AG04450 (cell line): ENCODE measurements at places on chromosomes 7 and 10.

DNA sequence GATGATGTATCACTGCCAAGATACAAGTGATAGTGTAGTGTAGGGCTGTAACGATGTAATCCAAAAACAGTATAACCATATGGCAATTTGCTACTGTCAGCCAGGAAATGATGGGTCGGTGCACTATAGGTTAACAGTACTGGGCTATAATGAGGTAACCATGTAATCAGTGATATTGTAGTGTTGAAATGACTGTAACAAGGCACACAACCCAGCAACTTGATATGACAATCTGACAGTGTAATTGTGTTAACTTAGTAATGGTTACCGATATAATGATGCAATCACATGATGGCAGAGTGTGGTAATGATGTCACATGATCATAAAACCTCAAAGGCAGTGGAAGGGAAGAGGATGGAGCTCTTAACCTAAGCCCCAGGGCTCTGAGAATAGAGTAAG, 73.8 kb upstream of the SLF2 start:
- DNase-seq = no peak

GRCh38 chr7:8014399-8014798, 45.8 kb downstream of the GLCCI1 start:
- no peak for DNase-seq

DNA sequence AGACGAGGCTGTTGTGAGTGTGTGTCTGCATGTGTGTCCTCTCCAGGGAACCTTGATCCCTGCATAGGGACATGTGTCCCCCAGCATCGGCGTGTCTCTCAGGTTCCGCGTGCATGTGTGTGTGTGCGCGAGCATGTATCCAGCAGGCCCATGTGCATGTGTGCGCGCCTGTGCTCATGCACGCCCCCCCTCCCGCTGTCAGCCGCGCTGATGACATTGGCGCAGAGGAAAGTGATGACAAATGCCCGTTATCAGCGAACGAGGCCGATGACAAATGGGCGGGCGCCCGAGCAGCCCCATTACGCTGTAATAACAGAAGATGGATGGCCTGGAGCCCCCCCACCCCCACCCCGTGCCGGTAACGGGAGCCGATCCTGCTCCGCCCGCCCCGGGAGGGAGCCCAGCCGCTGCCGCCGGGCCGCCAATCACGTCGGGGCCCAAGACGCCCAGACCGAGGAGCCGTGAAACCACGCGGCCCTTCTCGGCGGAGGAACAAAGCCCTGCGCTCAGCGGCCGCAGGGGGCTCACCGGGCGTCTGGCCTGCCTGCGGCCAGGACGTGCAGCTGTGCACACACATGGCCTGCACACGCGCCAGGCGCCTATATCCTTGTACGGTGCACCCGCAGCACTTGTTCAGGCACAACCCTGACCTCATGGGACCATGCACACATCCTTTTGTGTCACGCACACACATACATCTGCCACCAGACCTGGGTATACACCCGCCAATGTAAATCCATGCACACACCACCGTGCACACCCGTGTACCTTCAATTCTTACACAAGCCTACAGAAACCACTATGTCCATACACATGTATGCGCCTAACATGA, 21.5 kb downstream of the POLL start:
- no peak for DNase-seq

DNA sequence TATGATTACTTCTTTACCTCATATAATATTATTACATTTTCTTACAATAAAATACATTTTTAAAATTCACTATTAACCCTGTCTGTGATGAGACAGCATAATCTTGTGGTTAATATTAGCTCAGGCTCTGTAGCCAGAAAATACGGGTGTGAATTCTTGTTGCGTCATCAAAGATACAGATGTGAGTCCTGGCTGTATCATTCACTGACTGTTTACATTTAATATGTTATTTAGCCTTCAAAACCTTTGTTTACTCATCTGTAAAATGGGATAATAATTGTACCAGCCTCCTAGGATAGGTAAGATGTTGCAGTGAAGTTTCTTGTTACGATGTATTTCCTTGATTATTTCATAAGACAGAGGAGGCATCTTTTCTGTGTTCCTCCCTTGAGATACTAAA, 184.7 kb upstream of the PRPS1L1 start:
- DNase-seq = no peak

DNA sequence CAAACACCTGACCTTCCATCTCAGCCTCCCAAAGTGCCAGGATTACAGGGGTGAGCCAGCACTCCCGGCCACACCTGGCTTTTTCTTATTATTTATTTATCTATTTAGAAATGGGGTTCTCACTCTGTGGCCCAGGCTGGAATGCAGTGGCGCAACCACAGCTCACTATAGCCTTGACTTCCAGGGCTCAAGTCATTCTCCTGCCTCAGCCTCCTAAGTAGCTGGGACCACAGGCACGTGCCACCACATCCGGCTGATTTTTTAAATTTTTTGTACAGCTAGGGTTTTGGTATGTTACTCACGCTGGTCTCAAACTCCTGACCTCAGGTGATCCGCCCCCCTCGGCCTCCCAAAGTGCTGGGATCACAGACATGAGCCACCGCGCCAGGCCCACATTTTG, 56.9 kb upstream of the MYL10 start:
- no peak for DNase-seq

- no peak for DNase-seq
Observed at GRCh38 chr10:99521765-99522469, 10.8 kb upstream of the NKX2-3 start.

GRCh38 chr7:4835398-4836205, 26.2 kb downstream of the PAPOLB start:
- DNase-seq = no peak

DNA sequence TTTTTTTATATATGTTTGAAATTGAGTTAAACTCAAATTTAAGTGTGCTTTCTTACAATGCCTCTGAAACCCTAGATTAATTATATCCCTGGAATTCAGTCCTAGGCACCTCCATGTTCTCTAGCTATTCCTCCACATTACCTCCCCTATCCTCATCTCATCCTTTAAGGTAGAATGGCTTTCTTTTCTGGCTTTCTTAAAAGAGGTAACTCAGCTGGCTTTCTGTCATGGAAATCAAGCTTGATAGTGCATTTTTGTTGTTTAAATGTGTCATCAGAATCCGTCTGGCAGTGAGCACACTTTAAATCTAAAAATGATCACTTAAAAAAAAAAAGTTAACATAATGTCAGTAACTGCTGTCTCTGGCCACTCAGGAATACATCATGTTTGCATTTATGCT, 42.2 kb downstream of the AHR start:
- no peak for DNase-seq

DNA sequence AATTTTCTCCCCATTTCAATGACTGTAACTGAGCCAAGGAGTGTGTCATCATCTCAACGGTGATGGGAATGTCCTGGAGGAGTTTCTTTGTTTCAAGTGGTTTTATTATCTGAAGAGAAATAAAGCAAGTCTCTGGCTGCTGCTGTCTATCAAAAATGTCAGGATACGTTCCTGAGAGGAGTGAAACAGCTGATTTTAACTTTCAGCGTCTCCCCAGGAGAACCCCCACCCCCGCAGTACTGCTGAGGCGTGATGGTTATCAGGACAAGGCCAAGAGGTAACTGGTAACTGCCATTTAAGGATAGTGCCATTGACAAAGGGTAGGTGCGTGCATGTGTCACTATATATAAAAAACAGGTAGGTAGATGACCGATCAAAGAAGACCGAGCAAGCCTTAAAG, 70.3 kb upstream of the LRGUK start:
- no peak for DNase-seq

DNA sequence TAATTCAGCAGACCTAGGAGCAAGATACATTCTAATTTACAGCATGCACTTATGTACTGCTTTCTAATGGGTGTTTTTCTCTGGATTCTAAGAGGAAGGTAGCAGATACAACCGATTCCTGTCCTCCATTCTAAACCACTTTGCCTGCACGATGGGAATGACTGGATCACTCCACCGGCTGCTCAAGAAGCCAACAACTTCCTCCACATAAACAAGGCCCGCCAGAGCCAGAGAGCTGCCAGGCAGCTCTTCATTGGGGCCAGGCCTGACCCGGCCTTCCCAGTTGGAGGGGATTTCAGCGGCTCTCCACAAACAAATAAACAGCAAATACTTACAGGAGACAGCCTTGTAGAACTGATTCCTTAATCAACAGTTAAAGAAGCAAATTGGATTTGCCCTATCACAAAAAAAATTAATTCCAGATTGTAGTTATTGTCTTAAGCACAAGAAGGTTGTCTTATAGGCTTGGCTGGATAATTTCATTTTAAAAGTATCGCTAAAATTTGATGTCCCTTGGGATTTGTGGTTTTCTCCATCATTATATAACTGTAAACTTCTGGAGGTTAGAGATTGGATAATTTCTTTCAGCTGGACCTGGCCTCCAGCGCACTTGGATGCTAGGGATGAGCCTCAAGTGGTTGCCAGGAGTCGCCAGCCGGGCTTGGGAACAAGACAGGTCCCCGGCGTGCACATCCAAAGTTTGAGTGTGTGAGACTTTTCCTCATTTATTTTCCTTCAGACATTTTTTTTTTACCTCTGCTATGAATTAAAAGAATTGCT, 20.9 kb downstream of the EBF3 start:
- no peak for DNase-seq

- DNase-seq = no peak
Observed at GRCh38 chr10:74032900-74033655, 35.2 kb downstream of the VCL start.

GRCh38 chr7:44272981-44273380, 52.4 kb downstream of the CAMK2B start:
- no peak for DNase-seq

DNA sequence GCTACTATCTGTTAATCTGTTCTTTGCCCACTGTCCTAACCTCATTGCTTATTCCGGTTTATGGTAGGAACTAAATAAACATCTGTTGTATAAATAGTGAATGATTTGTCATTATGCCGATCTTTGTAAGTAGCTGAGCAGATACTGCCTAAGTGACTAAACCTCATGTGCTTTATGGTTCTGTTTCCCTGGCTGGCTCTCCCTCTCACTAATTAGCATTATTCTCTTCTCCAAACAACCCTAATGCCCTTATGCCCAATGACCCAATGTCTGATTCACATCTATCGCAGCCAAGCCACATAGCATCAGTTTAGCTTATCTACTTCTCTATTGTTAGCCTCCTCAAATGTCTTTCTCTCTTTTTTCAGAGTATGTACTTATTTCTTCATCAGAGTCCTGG, 462.3 kb upstream of the POT1 start:
- DNase-seq = no peak

DNA sequence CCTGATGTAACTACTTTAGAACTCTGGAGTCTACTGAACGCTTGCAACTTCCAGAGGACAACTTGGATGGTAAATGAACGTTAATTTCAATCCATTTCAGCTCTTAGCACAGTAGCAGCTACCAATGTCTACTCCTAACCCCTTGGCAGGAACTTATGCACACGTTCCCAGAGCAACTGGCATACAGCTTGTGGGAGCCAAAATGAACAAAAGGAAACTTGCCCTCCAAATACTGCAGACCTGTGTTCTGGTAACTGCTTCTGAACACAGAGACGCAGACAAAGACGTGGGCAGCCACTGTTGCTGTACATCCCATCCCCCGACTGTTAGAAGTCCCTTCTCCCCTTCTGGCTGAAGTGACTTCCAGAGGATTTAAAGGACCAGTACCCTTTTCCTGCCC, 61.3 kb downstream of the XPNPEP1 start:
- DNase-seq = no peak

DNA sequence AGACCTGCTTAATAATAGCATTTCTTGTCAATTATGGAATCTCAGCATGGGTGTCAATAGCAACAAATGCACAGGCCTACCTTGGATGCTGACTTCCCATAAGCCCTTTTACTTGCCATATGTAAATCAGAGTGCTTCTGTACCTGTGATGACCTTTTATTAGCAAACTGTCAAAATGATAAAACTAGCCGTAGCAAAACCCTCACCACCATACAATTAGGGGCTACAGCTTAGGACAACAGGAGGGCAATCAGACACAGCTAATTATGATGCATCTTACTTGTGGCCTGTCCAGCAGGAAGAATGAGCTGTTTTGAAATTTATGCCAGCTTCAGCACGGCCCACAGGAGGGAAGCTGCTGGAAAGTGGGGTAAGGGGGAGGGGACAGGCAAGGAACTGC, 201.6 kb downstream of the TAX1BP1 start:
- no peak for DNase-seq

DNA sequence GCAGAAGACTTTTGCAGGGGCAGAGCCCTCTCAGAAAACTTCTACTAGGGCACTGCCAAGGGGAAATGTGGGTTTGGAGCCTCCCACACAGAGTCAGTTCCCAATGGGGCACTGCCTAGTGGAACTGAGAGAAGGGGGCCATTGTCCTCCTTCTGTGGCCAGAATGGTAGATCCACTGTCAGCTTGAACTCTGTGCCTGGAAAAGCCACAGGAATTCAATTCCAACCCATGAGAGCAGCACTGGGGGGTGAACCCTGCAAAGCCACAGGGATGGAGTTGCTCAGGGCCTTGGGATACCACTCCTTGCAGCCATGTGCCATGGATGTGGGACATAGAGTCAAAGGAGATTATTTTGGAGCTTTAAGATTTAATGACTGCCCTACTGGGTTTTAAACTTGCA, 262.2 kb upstream of the SEMA3C start:
- no peak for DNase-seq

- DNase-seq = peak; percentile 81
Observed at GRCh38 chr10:34528320-34528719, 286.8 kb downstream of the PARD3 start.

DNA sequence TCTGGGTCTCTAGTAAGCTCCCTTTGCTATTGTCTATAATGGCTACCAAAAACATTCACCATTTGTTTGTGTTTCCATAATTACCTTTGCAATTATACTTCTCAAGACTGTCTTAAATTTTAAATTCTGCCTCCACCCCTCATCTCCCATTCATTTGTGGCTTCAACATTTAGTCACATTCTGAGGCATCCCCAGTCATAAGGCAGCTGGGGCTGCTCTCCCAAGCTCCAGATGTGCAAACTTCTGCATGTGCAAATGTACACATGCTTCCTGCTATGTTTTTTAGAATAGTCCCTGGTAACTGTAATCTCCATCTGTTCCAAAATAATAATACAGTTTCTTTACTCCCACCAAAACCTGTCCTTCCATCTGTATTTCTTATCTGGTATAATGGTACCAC, 97.3 kb downstream of the CDK6 start:
- DNase-seq = no peak

DNA sequence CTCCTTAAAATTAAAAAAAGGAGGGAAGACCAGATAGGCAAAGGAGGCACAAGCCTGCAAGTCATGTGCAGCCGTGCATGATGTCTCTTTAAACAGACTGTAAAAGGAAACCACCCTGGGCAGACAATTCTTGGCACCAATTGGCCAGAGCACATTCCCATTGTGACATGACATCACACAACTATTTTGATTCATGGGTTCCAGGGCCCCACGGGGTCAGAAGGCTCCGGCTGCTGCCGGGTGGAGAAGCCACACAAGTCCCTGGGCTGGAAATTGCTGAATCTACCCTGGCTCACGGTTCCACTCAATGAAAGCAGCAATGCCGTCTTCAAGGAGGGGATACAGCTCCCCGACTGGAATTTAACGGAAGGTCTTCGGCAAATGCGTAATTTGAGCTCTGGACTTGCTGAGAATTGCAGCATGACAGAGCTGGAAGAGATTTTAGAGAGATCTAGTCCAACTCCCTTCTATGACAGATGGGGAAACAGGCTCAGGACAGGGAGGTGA, 140.5 kb downstream of the PRKAG2 start:
- DNase-seq = peak; percentile 92
